Jurkat, Clone E6-1 (cell line): ENCODE measurements at places on chromosomes 16 and 17.

DNA sequence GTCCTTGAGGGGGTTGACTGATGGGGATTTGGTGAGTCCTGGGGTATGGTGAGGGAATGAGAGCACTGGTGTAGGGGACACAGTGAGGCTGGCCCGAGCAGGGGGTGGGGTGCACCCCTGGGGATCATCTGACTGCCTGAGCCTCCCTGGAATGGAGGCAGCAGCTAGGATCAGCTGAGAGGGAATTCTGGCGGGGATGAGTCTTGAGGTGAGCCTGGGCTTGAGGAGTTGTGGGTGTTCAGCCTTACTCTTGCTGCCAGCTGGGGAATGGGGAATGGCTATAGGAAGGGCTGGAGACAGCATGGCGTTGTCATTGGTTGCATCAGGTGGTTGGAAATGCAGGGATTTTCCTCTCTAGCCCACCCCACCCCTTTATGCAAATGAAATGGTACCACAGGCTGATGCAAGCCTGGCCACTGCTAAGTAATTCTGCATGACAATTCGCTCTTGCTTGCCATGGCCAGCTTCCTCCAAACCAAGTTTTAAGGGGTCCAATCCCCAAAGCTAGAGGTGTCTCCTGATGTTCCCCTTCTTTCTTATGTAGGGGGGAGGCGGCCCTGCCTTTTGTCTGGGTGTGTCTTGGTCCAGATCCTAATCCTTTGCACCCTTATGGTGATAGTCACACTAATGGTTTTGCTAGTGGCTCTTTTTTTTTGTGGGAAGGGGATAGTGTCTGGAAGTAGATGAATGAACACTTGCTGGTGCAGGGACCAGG is 7.5 kb downstream of the NFE2L1 start:
- no peak for DNase-seq

DNA sequence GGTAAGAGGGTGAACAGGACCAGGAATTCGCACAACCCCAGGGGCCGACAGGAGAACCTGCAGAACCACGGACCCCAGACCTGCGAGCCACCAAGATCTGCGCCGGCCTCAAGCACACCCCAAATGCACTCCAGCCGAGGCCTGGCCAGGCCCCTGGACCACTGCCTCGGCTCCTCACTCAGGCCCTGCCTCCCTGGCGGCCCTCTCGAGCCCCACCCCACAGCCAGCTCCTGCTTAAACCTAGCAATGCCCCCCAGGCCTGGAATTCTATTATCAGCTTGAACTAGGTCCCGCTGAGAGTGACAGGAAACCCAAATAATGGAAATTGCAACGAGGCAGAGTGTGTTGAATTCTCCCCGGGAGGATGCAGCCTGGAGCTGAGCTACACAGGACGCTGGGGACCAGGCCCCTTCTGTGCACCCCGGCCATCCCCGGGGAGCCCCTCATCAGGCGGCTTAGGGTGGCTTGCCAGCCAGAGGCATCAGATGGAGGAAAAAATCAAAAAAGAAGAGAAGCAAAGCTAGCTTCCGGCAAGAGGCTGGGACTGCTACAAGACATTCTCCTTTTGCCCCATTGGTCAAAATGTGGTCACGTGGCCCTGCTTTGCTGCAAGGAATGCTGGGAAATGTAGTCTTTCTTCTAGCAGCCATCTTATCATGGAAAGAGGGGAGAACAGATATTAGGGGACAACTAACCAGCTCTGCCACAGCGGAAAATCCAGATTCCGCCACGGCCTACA is 2.4 kb upstream of the ENPP7 start:
- peak; percentile 96 for DNase-seq

DNA sequence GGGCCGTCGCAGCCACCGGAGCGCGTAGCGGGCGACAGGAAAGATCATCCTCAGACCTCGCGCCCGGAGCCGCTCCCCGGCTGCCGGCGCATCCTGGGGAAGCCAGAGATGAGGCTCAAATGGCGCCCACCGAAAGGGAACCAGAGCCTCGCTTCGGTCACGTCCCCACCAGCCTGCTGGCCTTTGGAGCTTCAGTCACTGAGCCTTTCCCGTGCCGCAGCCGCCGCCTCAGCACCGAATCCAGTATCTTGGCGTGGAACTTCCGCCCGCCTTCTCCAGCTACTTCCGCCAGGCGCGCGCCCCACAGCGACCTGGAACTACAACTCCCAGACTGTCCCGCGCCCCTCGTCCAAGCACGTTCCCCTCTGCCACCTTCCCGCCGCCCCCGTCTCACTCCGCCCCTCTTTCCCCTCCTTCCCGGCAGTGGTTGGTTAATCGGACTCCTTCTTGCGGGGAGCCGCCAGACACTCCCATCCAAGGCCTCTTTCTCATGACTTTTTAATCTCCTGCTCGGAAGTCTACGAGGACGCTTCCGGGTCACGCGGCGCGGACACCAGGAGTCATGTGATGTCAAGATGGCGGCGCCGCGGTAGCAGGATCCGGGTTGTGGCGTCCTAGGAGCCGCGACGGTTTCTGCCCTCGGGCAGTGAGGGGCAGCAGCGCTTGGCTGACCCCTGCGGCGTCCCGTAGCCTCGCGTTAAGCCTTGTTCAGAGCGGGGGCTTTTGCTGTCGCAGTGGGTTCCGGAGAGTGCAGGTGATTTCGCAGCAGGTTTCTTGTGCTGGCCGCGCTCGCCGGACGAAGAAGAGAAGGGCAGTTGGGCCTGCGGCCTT is at the start of the genes SMCR8 and TOP3A:
Gene SMCR8, plus strand, starts transcription at position 563 of the 831 bp plus-strand sequence. CDS start 497 bp downstream, outside the sequence.
Gene TOP3A, minus strand, starts transcription at position 264 of the 831 bp plus-strand sequence. Its CDS starts 216 bp downstream, at position 48.
- peak; percentile 96 for DNase-seq

- DNase-seq: no peak
Measured at GRCh38 chr17:59845595-59846393, 46.9 kb downstream of the TUBD1 start.

- no peak for DNase-seq
Measured at GRCh38 chr17:82112914-82113311, 14.9 kb upstream of the FASN start.

DNA sequence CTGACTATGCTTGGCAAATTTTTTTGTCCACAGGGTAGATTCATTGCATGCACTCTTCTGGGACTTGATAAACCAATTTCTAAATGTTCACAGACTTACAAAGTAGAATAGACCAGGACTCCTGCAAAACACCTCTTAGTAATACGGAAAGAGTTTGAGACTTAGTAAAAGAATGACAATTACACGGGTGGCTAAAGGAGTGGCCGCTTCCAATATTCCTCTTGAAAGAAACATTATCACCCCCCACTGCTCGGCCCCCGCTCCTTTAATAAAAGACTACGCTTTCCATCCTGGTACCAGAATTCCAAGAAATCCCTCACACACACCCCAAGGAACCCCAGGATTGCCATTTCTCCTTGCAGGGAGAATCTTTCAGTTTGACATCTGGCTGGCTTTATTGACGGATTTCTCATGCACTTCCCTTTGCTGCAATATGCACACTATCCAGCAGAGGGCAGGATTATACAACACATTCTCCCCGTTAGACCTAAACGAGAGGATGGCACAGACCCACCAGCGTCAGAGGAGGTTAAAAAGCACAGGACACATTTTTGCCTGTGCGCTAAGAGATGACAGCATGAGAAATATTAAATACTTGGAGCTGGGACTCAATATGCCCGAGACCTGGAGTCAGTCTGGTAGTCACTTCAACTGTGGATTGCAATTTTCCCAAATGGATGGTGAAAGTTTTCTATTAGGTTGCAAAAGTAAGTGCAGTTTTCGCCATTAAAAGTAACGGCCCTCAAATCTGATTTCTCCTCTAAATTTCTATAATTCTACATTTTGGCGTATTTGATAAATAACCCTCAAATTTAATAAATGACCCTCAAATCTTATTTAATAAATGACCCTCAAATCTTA is 46.6 kb upstream of the NUDT7 start:
- DNase-seq: peak; percentile 71

DNA sequence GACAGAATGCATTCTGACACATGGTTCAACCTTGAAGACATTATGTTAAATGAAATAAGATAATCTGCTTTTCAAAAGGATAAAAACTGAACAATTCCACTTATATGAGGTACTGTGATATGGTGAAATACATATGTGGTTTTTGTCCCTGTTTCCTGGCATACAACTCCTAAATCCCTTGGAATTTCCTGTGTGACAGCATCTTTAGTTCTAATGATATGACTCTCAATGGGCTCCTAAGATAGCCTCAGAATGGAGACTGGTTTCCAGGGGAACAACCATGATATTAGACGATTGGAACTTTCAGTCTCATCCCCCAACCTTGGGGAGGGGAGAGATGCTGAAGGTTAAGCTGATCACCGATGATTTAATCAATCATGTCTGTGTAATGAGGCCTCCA is 37.7 kb upstream of the PHLPP2 start:
- DNase-seq: no peak

DNA sequence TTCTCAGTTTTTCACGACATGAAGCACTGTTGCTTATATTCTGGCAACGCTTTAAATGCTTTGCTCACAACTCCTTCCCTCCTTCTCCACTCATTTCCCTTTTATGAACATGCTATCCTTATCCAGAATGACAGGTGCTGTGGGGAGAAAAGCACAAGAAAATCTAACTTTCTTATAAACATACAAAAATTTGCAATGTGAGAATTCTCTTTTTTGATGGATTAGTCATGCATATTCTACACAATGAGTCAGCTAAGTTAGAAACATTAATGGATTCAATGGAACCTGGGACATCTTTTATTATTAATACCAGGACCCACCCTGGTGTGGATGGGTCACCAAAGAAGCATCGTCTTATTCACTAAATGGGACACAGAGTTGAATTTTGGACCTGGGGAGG is 234.6 kb upstream of the CDH5 start:
- no peak for DNase-seq

GRCh38 chr16:23082161-23082788 is 67.0 kb downstream of the USP31 start:
- no peak for DNase-seq
